Posterior vena cava (tissue), 2 donors: ENCODE measurements at places on chromosomes 7 and 10. TPM values are rescaled to one million over a fixed set of nuclear protein-coding genes. Genes with fewer than 3 reads are reported as not detected.

Gene PROSER2
- total RNA-seq = 2.0 TPM

Gene KMT2C
- 78.8 TPM for total RNA-seq

Gene CPA2
- total RNA-seq = not detected

Gene WNT8B
- not detected for total RNA-seq

DNA sequence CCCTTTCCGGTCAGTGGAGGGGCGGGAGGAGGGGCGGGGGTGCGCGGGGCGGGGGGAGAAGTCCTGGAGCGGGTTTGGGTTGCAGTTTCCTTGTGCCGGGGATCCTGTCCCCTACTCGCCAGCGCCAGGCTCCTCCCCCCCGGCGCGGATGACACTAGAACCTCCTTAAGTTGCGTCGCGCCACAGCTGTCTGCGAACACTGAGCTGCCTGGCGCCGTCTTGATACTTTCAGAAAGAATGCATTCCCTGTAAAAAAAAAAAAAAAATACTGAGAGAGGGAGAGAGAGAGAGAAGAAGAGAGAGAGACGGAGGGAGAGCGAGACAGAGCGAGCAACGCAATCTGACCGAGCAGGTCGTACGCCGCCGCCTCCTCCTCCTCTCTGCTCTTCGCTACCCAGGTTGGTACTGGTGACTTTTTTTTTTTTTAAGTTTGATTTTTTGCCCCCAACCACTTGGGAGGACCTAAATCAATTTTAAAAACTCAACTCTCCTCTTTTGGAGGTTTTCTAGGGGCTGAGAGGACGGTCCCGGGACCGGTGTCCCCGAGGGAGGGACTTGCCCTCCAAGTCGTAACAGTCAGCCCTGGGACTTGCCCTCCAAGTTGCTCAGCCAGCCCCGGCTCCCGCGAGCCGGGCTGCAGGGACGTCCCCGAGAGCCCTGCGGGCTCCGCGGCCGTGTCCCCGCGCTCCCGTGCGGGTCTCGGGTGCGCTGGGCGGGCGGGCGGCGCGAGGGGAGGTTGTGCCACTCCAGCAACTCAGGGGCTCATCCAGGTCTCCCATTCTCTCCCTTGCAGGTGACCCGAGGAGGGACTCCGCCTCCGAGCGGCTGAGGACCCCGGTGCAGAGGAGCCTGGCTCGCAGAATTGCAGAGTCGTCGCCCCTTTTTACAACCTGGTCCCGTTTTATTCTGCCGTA lies at the start of gene GATA3:
GATA3 (plus strand) TSS at position 195 of the 914 bp plus-strand sequence. CDS start 968 bp downstream, outside the sequence.
- peak; percentile 86 for DNase-seq

- DNase-seq = peak; percentile 78
Observed at GRCh38 chr7:159024280-159024951, 120.3 kb downstream of the VIPR2 start.

GRCh38 chr7:412313-412710 lies 107.3 kb downstream of the PDGFA start:
- peak; percentile 64 for DNase-seq

GRCh38 chr7:28748346-28748745 lies 209.8 kb downstream of the TRIL start:
- no peak for DNase-seq

DNA sequence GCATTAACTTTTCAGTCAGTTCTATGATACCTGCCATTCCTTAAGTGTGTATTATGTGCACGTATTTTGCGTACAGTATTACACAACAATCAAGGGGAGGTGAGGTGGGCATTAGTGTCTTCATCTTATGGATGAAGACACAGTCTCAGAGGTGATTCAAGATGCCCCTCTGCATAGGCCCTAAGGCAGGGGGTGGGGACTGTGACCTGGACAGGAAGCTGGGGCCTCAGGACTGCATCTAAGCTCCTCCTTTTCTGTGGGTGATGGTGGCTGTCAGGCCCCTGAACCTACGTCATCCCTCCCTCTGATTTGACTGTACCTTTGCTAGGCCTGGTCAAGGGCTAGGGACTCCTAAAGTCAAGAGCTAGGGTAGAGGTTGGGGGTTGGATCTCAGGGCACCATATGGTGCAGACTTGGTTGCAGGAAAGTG lies 38.9 kb downstream of the HK1 start:
- DNase-seq = no peak

DNA sequence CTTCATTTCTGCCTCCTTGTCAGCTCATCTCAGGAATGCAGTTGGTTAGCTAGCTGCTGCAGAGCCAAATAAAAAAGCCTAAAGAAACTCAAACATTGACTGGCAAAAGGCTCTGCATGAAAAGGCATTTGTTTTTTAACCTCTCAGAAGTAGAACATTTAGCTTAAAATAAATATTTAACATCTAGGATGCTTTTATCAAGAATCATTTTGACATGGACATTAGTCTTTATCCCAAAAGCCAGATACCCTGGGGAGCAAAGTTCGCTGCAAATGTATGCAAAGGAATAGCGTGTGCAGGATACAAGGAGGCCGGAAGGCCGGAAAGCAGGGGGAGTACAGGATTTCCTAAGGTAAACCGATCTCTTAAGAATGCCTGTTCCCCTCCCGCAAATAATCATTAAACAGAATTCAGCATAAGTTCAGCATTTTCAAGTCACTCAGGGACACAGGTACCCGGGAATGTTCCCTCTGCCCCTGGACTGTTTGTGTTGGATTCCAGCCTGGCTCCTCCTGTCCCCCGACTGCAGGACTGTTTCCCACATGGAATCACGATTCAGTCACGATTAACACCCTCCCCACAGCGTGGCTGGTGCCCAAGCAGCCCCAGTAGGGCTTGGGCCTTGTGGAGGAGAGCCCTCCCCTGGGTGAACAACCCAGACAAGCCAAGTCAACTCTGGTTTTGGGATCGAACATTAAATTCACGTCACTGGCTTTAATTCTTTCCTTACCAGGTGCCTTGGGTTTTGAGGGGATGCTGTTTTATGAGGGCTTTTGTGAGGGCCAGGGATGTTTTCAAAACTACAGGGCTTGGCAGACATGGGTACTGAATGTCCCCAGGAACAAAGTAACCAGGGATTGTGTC lies 97.8 kb downstream of the HIPK2 start:
- no peak for DNase-seq
